ENCODE measurements at places on chromosomes 6 and 20.
A peak's percentile ranks its signal among the peaks of the same experiment; 100 is the strongest.

DNA sequence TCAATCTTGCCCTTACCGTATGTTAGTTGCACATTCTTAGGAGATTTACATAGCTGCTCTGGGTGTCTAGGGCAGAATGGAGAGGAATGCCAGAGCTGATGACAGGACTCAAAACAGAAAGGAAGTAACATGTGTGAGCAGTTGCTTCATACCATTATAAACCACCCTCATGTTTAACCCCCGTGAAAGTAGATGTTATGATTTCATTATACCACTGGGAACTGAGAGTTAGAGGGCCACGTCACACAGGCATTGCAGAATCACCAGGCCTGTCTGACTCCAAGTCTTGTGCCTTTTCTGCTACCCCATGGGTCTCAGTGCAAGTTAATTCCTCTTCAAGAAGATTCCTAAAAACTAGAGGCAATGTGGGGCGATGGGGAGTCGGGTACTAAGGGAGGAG is 23.5 kb upstream of the SIM1 start:
- DNase-seq: no peak
- H3K27me3 ChIP-seq: peaks cover 12% of the 10 kb centered on the region
- H3K4me1 ChIP-seq: no peaks in the 10 kb centered on the region
- H3K36me3 ChIP-seq: no peaks in the 10 kb centered on the region
- no peak overlapping the region for H3K27ac ChIP-seq

DNA sequence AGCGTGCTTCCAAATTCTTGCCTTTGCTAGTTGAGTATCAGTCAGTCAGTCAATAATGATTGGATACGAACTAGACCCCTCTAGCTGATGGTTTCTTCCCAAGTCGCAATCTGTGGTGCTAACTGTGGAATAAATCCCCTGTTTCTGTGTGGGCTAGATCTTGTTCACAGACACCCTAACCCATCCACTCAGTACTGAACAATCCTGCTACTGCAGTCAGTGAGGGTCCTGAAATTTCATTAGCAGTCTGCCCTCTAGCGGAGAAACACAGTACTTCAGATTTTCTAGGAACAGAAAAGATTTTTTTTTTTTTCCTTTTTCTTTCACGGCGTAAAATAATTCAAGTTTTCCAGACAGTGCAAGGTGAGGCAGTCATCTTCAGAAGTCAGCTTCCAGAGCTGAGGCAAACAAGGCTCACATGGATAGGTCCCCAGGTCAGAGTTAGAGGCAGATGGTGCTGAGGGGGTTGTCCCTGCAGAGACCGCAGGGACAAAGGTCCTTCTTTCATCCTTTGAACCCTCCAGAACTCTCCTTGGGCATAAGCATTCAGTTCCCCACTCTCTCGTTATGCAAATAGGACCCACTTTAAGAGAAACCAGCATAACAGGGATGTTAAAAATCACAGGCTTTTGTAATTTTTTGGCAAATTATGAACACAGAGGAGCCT is 119.6 kb downstream of the SCML4 start:
- no peaks in the 10 kb centered on the region for H3K36me3 ChIP-seq
- peak; percentile 31 for DNase-seq
- no peak overlapping the region for H3K4me3 ChIP-seq
- H3K27ac ChIP-seq: no peak overlapping the region
- H3K4me1 ChIP-seq: peaks cover 2% of the 10 kb centered on the region
- peaks cover 3% of the 10 kb centered on the region for H3K27me3 ChIP-seq

DNA sequence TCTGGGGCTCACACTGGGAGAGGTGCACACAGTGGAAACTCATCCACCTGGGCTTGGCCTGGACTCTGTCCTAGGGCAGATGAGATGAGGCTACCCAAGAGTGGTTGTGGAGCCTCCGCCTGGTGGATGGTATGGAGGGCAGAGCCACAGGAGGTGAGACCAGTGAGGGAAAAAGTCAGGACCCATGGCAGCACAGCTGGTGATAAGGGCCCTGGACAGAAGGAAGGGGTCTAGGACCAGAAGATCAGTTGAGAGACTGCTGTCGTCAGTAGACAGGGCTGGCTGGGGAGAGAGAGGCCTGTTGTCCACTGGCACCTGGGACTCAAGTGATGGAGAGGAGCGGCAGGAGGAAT is 29.8 kb downstream of the PLCG1 start:
- H3K4me1 ChIP-seq: no peaks in the 10 kb centered on the region
- H3K27me3 ChIP-seq: no peaks in the 10 kb centered on the region

GRCh38 chr6:126784161-126784790 is 334.2 kb upstream of the RSPO3 start:
- no peak for DNase-seq
- no peak overlapping the region for H3K4me3 ChIP-seq
- H3K36me3 ChIP-seq: no peaks in the 10 kb centered on the region
- no peak overlapping the region for H3K27ac ChIP-seq

GRCh38 chr6:17427062-17427461 is 33.7 kb downstream of the CAP2 start:
- DNase-seq: no peak
- H3K27ac ChIP-seq: no peak overlapping the region
- H3K36me3 ChIP-seq: no peaks in the 10 kb centered on the region
- peaks cover 8% of the 10 kb centered on the region for H3K4me1 ChIP-seq

- no peaks in the 10 kb centered on the region for H3K27me3 ChIP-seq
- DNase-seq: no peak
- no peaks in the 10 kb centered on the region for H3K36me3 ChIP-seq
- H3K27ac ChIP-seq: no peak overlapping the region
- no peak overlapping the region for H3K4me3 ChIP-seq
These were observed 239.8 kb downstream of the PTPRT start for GRCh38 chr20:42949950-42950349.

GRCh38 chr6:139708337-139709199 is 334.1 kb upstream of the CITED2 start:
- H3K4me1 ChIP-seq: peaks cover 15% of the 10 kb centered on the region
- peak; percentile 96 for DNase-seq
- no peaks in the 10 kb centered on the region for H3K36me3 ChIP-seq
- no peak overlapping the region for H3K4me3 ChIP-seq
- H3K27ac ChIP-seq: peak overlapping the region; percentile 30
- no peaks in the 10 kb centered on the region for H3K27me3 ChIP-seq

DNA sequence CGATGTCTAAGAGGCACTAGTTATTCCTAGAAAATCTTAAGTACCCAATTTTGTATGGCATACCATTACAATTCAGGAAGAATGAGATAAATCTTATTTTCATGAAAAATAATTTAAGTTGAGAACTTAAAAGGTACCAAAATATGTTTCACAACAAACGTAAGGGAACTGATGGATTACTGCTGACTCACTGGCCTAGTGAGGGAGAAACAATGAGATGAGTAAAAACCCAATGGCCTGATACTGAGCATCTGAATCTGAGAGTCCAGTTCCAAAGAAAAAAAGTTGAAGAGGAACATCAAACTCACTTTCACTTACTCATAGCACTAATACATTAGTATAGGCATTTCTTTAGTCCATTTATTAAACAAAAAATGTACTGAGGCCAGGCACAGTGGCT is 56.0 kb downstream of the MDN1 start:
- no peaks in the 10 kb centered on the region for H3K4me1 ChIP-seq
- H3K27ac ChIP-seq: no peak overlapping the region
- H3K4me3 ChIP-seq: no peak overlapping the region
- H3K36me3 ChIP-seq: no peaks in the 10 kb centered on the region
- DNase-seq: peak; percentile 57

GRCh38 chr20:63969838-63970713 is at the start of gene ZNF512B:
Gene ZNF512B (minus strand): TSS chr20:63969930. CDS start chr20:63967950, 1,980 bp downstream.
- peak; percentile 66 for DNase-seq
- H3K27me3 ChIP-seq: no peaks in the 10 kb centered on the region
- H3K27ac ChIP-seq: peak within 1 kb of the TSS; percentile 54
- peaks cover 11% of the 10 kb centered on the region for H3K4me1 ChIP-seq

- no peaks in the 10 kb centered on the region for H3K27me3 ChIP-seq
- H3K4me1 ChIP-seq: no peaks in the 10 kb centered on the region
- H3K36me3 ChIP-seq: no peaks in the 10 kb centered on the region
- no peak for DNase-seq
- no peak overlapping the region for H3K4me3 ChIP-seq
These were observed 438.9 kb upstream of the EPHA7 start for GRCh38 chr6:93858213-93858612.

DNA sequence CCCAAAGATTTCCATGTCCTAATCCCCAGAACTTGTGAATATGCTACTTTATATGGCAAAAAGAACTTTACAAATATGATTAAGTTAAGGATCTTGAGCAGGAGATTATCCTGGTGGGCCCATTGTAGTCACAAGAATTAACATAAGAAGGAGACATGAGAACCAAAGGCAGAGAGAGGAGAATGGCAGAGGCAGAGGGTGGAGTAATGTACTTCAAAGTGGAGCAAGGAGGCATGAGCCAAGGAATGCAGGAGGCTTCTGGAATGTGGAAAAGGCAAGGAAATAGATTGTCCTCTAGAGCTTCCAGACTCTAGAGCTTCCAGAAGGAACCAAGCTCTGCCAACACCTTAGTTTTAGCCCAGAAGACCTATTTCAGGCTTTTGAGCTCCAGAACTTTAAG is 147.4 kb downstream of the MOXD1 start:
- H3K36me3 ChIP-seq: no peaks in the 10 kb centered on the region
- H3K27ac ChIP-seq: no peak overlapping the region
- DNase-seq: no peak
- no peak overlapping the region for H3K4me3 ChIP-seq
- no peaks in the 10 kb centered on the region for H3K4me1 ChIP-seq
- peaks cover 2% of the 10 kb centered on the region for H3K27me3 ChIP-seq

- no peak overlapping the region for H3K27ac ChIP-seq
- peaks cover 22% of the 10 kb centered on the region for H3K27me3 ChIP-seq
- DNase-seq: no peak
- no peak overlapping the region for H3K4me3 ChIP-seq
- no peaks in the 10 kb centered on the region for H3K36me3 ChIP-seq
- peaks cover 2% of the 10 kb centered on the region for H3K4me1 ChIP-seq
These were observed 8.0 kb upstream of the UQCC2 start for GRCh38 chr6:33719326-33719987.

GRCh38 chr6:145929037-145929633 is 35.0 kb downstream of the SHPRH start:
- no peak overlapping the region for H3K4me3 ChIP-seq
- peaks cover 2% of the 10 kb centered on the region for H3K36me3 ChIP-seq
- no peaks in the 10 kb centered on the region for H3K27me3 ChIP-seq
- H3K4me1 ChIP-seq: no peaks in the 10 kb centered on the region
- peak; percentile 74 for DNase-seq

DNA sequence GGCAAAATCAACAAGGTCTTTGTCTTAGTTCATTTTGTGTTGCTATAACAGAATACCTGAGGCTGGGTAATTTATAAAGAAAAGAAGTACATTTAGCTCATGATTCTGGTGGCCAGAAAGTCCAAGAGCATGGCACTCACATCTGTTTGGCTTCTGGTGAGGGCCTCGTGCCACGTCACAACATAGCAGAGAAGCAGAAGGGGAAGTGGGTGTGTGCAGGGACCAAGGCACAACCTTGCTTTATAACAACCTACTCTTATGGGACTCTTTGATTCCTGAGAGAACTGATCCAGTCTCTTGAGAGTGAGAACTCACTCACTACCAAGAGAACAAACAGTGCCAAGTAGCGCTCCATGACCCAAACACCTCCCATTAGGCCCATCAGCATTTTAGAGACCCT is 25.4 kb downstream of the GABRR2 start:
- no peaks in the 10 kb centered on the region for H3K36me3 ChIP-seq
- no peak overlapping the region for H3K27ac ChIP-seq
- peaks cover 6% of the 10 kb centered on the region for H3K27me3 ChIP-seq

- no peak for DNase-seq
- no peaks in the 10 kb centered on the region for H3K27me3 ChIP-seq
- H3K27ac ChIP-seq: no peak overlapping the region
- H3K4me3 ChIP-seq: no peak overlapping the region
- H3K36me3 ChIP-seq: peaks cover 5% of the 10 kb centered on the region
These were observed 10.9 kb downstream of the MOCS1 start for GRCh38 chr6:39923394-39923793.

- no peaks in the 10 kb centered on the region for H3K27me3 ChIP-seq
- H3K4me1 ChIP-seq: no peaks in the 10 kb centered on the region
- DNase-seq: no peak
- no peak overlapping the region for H3K4me3 ChIP-seq
- no peak overlapping the region for H3K27ac ChIP-seq
These were observed 91.5 kb downstream of the EPHA7 start for GRCh38 chr6:93327857-93328256.

DNA sequence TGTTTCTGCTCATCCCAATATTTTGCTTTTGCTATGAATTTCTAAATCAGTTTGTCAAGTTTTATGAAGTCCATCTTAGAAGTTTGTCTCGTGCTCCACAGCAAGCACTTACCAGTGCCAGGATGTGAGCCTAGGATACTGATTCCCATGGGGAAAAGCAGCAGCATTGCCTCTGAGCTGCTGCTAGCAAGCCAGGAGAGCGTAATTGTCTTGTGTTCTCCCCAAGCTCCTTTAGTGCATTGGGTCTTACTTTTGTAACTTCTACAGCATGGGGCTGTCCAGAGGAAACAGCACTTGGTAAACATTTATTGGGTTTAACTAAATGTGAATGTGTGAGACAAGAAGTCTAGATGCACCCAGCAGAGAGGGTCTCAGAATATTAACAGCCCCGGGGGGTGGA is 76.1 kb downstream of the RNF182 start:
- no peaks in the 10 kb centered on the region for H3K36me3 ChIP-seq
- DNase-seq: no peak
- H3K4me3 ChIP-seq: no peak overlapping the region
- no peaks in the 10 kb centered on the region for H3K27me3 ChIP-seq

DNA sequence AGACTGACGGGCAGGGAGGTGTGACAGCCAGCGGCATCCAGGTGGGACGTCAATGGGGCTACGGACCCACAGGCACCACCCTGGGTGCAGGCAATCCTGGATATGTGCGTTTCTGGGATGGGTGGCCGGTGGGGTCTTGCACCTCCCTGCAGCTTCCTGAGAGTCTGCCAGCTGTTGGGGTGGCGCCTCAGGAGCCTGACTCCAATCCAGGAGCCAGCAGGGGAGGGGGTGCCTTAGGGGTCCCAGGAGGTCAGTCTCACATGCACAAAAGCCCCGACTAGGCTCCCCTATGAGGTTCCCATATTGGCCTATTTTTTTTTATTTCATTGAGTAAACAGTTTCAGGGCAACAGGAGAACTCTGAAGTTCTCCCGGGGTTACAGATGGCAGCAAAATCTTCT is 73.3 kb downstream of the GINS1 start:
- H3K4me1 ChIP-seq: no peaks in the 10 kb centered on the region
- no peaks in the 10 kb centered on the region for H3K27me3 ChIP-seq
- H3K4me3 ChIP-seq: no peak overlapping the region
- no peak overlapping the region for H3K27ac ChIP-seq

GRCh38 chr6:121776054-121776453 is 340.6 kb downstream of the GJA1 start:
- no peaks in the 10 kb centered on the region for H3K36me3 ChIP-seq
- H3K4me3 ChIP-seq: no peak overlapping the region
- H3K4me1 ChIP-seq: no peaks in the 10 kb centered on the region
- DNase-seq: no peak

- DNase-seq: no peak
- H3K27me3 ChIP-seq: no peaks in the 10 kb centered on the region
- no peaks in the 10 kb centered on the region for H3K4me1 ChIP-seq
These were observed 34.3 kb downstream of the AKAP7 start for GRCh38 chr6:131169613-131170012.

All from fibroblast of lung (primary cell).